ENCODE measurements at places on chromosomes 2 and 18.

DNA sequence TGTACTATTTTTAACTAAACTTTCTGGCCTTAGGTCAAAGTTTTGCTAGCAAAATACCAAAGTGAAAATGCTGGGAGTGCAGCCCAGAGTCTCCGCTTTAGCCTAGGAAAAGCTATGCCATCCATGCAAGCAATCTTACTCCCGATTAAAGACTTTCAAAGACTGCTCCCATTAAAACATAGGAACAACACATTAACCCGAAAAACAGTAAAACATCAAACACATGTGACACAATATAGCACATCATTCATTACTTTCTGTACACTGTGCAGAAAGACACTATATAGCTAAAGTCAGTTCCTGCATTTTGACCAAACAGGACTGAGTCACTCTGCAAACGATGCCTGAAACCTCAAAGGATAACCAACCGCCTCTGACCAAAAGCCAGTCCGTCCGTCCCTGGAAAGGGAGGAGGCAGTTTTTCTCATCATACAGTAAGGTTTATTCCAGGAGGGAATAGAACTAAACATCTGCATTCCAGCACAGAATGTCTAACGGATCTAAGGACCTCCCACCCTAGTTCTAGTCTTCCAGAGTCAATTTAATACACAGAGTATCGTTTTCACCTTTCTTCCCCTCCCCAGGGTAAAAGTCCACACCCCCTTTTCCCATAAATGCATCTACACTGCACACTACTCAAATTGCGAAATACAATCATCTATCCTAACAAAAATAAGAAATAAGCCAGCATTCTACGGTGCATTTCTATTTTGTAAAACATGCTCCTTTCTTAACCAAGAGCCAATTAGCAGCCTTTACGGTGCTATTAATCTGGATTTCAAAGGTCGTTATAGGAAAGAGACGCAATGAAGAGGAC lies 1.7 kb downstream of the ROCK2 start:
- DNase-seq = no peak

GRCh38 chr18:22332590-22332989 lies 85.1 kb downstream of the CTAGE1 start:
- DNase-seq = no peak

- no peak for DNase-seq
These were observed 1144.7 kb downstream of the CNTNAP5 start for GRCh38 chr2:125169764-125170146.

GRCh38 chr2:195513119-195513518 lies 143.9 kb upstream of the SLC39A10 start:
- no peak for DNase-seq

DNA sequence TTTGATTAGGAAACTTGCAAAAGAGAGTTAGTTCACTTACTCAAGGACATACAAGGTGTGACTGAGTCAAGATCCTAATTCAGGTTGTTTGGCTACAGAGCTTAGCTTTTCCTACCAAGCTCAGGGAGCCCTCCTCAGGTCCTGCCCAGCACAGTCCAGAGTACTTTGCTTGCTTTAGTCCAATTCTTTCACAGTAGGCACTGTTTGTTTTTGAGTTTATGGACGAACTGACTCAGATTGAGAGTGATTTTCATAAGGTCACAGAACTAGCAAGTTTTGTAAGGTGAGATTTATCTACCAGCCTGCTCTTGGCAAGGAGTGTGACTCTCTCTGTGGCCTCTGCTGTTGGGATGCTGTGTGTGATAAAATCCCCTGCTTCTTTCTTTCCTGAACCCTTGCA lies 310.5 kb downstream of the PTPRM start:
- no peak for DNase-seq

DNA sequence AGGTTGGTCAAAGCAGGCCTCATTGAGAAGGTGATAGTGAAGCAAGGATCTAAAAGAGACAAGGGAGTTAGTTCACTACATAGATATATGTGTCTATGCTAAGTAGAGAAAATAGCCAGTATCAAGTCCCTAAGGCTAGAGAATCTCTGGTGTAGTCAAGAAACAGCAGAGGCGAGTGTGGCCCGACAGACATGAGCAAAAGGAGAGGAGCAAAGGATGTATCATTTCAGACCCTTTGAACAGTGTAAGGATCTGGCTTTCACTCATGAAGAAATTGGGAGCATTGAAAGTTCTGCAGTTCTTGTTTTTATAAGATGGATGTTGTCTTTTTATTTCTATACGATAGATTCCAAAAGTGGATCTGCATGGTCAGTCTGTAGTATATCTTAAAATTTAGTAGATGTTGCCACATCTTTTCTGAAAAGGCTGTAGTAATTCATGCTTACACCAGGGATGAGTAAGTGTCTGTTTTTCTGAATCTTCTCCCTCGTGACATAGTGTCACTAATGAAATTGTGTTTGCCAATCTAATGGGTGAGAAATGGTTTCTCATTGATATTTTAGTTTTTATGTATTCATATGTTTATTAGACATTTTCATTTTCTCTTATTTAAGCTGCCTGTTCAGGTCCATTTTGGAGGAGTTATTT lies 18.8 kb downstream of the SP100 start:
- DNase-seq = no peak

DNA sequence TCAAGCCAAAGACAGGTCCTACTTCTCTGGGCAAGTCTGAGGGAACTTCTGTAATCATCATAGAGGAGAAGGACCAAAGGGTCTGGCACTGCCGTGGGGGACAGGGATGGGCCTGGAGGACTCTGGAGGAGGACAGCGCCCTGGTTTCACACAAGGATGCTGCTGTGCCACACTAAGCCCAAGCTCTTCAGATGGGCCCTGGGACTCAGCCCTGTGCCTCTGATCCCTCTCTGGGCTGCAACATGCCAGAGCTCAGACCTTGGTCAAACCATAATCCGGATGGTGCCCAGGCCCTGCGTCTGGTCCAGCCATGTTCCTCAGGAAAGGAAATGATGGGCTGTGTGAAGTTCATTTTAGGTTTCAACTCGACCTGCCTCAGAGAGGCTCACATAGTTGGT lies 222.0 kb upstream of the COPS8 start:
- no peak for DNase-seq

DNA sequence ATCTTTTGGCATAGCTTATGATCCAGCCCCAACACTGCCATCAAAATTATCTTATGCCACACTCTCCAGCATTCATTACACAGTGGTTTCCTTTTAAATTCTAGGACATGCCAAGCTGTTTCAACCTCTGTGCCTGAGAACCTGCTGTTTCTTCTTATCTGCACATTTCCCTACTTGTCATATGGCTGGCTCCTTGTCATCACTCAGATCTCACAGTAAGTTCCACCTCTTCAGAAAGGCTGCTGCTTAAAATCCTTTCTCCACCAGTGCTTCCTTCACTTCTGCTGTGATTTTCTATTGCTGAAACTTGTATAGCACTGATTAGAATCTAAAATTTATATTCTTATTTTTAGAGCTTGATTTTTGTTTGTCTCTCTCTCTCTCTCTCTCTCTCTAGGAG lies 43.4 kb downstream of the MC4R start:
- no peak for DNase-seq
